Anterior cingulate cortex (tissue), 58 donors: ENCODE measurements at places on chromosomes 7 and 10.

GRCh38 chr7:27863880-27864279 is 123.9 kb downstream of the TAX1BP1 start:
- DNase-seq: no peak

- DNase-seq: no peak
Observed at GRCh38 chr10:96996275-96996965, 164.3 kb downstream of the LCOR start.

GRCh38 chr10:45280113-45280760 is 35.2 kb downstream of the OR13A1 start:
- DNase-seq: no peak

GRCh38 chr7:26144184-26145080 is 7.6 kb upstream of the NFE2L3 start:
- no peak for DNase-seq

DNA sequence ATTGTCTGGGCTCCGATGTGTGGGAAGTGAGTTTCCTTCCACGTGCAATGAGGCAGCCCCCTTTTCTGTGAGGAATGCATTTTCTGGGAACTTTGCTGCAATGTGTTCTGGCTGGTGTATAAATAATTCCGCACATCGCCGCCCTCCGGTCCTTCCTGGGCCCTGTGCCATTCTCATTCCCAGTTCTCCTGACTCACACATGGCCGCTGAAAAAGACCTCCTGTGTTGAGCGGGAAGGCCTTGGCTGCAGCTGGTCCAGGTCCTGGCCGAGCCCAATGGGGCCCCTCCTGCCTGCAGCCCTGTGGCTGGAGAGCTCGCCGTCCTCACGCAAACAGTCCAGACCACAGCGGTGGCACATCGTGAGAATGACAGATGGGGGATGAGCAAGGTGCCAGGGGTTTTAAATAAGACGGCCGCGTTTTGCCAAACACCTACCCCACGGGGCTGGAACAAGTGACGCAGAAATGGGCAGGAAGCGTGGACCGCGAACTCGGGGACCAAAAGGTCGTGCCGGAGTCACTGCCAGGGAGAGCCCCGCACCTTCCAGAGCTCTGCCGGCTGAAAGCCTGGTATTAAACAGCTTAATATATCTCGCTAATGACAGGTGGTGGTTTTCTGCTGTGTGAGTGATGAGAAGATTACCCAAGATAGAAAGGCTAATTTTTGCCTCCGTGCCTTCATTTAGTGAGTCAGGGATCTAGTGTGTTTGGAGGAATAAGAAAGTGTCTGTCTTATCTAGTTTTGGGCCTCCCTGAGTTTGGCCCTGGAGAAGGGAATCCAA is 37.0 kb downstream of the FAM20C start:
- DNase-seq: no peak

GRCh38 chr7:47394216-47394615 is 187.7 kb downstream of the TNS3 start:
- no peak for DNase-seq

GRCh38 chr10:99435986-99436638 is 5.7 kb upstream of the GOT1 start:
- no peak for DNase-seq

DNA sequence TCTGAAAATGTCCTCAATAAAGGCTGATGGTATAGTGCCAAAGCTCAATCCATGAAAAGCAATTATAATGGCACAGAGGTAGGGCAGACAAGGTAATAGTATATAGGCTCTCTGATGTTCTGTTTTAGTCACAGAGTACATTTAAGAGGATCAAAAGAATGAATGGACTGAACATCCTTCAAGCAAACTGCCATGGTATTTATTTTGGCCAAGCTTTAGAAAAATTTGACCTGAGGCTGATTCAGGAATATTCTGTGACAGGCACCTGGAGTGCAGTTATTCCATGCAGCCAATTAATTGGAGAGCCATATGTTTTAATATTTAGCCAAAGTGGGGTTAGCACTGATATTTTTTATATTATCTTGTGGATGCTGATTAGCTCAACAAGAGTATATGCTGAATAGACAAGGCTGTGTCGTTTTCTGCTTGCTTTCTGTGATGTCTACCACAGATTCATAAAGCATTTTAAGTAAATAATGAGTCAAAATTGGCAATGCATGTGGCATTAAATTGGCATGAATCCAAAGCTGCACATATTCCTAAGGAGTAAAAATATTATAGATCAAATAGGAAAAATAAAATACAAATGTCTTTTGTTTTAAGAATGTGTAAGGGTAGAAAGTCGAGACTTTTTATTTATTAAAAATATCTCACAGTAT is 177.4 kb downstream of the PCLO start:
- DNase-seq: no peak

GRCh38 chr7:11175371-11175770 is 201.7 kb downstream of the PHF14 start:
- no peak for DNase-seq

DNA sequence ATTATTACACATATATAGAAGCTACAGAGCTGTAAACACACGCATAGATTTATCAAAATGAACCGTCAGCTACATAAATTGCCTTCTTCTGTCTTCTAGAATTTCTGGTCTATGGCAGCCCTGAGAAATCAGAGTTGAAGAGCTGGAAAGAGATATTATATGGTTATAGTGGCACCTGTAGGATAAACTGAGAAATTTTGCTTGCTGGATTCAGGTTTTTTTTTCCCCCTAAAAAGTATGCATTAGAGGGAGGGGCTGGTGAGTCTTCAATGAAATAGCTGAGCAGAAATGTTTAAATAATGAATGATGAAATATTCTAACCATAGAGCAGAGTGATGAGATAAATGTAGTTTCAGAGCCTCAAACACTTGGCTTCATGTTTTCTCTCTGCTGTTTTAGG is 78.0 kb upstream of the DYNC1I1 start:
- DNase-seq: no peak

DNA sequence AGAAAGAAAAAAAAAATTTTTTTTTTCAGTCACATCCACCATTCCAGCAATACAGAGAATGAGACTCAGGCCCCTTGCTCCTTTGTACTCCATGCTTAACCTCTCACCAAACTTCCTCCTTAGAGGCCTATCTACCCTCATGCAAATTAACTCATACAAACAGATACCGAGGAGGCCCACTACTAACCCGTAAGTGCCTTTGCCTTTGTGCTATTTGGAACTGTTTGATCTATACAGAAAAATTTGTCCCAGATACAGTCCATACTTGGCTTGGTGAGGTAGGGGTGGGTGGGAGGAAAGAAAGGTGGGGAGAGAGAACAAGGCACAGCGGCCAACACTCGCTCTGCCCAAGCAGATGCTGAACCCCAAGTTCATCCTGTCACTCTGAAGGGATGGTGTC is 87.8 kb upstream of the DUSP5 start:
- no peak for DNase-seq

- DNase-seq: no peak
Observed at GRCh38 chr10:68133523-68133922, 24.2 kb downstream of the MYPN start.

GRCh38 chr10:44935966-44936295 is 23.7 kb upstream of the RASSF4 start:
- DNase-seq: no peak

GRCh38 chr7:126699707-126700106 is 553.0 kb downstream of the GRM8 start:
- DNase-seq: no peak

DNA sequence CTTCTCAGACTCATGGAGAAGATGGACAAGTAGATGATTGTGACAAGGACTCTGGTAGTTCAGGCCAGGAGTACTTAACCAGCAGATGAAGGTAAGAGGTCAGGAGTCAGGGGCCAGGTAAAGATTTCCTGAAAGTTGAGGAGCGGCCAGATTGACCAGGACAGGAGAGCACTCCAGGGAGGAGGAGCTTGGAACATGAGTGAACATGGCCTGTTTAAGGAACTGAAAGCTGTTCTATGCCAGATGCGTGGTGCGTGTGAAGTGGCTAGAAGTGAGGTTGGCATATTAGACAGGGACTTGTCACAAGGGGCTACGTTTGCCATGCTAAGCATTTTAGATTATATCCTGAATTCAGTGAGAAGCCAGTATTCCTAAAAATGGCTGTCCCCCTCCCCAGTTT is 157.2 kb downstream of the WNT2 start:
- no peak for DNase-seq

DNA sequence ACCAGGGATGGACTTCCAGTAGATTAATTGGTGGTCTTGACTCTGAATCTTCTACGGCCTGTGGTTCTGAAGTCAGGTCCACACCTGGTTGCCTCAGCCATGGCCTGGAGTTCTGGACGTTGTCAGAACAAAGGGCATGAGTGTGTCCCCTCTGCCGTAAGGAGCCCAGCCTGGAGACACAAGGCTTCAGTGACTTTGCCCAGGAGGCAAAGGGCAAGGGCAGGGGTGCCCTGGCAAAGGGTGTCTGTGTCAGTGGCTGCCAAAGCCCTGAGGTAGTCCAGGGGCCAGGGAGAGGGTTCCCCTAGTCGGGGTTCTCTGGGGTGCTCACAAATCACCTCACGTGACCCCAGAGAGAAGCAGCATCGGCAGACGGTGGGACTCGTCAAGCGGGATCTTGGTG is 273.2 kb upstream of the ZNF32 start:
- no peak for DNase-seq

DNA sequence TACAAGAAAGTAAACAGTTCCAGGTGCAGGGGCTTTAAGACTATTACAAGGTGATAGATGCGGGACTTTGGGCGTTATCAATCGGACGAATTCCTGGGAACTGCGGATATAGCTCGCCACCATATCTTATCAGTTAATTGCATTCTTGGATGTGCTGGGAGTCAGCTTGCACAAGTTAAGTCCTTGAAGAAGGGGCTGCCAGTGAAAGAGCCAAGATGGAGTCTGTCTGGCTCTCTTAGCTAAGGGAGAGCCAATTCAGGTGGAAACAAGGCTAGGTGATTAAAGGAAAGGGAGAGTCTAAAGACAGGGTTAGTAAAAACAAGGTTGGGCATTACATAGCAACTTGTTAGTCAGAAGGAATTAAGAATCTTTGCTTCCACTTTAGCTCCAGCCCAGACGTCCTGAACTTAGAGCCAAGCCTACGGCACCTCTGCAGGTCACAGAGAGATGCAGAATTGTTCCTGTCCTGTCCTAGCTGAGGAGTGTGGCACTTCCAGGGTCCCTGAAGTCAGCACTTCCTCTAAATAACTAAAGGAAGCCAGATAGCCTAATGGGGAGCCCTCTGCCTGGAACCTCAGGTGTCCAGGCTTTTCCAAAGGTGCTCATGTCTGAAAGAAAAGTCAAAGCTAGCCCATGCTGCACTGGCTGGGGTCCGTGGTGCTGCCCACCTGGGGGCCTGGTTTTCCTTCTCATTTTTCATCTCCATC is 17.3 kb downstream of the ZC3HAV1 start:
- DNase-seq: no peak
